ENCODE measurements at places on chromosomes 7 and 10. TPM values are rescaled to one million over a fixed set of nuclear protein-coding genes. Genes with fewer than 3 reads are reported as not detected.

- DNase-seq = no peak
Observed at GRCh38 chr10:100579261-100580090, 43.7 kb downstream of the HIF1AN start.

The ACTR3C gene
- total RNA-seq = not detected

The PRLHR gene
- not detected for total RNA-seq

The GNAT3 gene
- not detected for total RNA-seq

GRCh38 chr10:91378061-91378460, 32.1 kb upstream of the HECTD2 start:
- peak; percentile 13 for DNase-seq

The CCDC3 gene
- not detected for total RNA-seq

The EFCAB10 gene
- total RNA-seq = not detected

DNA sequence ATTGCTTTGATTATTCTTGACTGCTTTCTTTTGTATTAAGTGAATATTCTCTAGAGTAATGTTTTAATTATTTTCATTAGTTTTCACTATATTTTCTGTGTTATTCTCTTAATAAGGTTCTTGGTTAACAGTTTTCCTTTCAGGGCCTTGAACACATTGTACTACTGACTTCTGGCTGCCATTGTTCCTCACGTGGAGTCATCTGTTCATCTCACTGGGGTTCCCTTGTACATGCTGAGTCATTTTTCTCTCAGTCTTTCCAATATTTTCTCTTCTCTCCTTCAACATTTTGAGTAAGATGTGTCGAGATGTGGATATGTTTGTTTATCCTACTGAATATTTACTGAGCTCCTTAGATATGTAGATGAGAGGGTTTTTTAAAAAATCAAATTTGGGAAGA, 400.7 kb downstream of the TCERG1L start:
- no peak for DNase-seq

DNA sequence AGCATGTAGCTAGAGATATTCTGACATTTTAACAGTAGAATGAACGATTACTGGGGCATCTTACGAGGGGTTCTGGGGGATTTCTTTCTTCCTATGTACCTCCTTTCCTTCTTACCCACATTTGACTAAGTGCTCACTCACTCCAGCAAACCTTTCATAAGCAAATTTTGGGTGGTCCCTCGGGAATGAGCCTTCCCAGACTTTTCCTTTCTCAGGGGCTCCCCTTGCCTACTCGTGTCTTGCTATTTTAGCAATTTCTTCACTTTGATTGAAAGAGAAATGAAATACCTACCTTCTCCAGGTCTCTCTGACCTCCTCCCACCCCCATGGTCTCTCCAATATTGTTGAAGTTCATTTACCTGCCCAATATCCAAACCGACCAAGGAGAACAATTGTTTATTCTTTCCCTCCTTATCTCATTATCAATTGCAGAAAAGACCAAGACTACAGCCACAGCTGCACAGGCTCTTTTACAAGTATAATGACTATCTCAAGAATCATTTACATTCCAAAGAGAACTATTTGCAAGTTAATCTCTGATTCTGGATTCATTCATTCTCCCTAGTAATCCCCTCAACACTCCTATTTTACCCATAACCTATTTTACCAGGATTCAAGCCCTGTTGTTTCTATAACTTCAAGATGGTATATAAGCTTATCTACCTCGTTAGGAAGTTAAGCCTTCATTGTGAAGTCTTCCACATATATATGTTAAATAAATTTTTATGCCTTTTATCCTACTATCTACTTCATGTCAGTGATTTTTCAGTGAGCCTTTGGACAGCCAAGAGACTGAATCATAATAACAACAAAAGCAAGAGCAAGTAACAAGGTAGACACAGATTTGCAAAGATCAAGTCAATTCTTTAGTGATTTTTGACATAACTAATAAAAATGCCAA, 480.6 kb downstream of the IPMK start:
- DNase-seq = no peak

The GPRIN2 gene
- not detected for total RNA-seq

- no peak for DNase-seq
Observed at GRCh38 chr7:1602386-1602785, 32.6 kb upstream of the PSMG3 start.

GRCh38 chr7:94054130-94054529, 50.0 kb upstream of the BET1 start:
- no peak for DNase-seq

DNA sequence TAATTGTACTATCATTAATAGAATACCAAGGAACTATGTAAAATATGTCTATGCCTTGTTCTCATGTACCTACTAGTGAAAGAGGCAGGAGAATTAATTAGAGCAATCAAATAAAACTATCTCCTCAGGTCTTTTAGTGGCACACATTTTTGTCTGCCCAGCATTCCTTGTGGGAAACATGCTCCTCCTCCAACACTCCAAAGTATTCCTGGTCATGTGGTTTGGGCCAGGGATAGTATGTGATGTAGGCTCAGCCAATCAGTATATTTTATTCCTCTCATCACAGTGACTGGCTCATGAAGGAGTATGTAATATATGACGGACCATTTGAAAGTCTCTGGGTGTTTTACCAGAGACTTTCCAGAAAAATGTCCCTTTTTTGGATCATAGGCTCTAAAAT, 16.7 kb upstream of the SYPL1 start:
- DNase-seq = no peak

The TRIM74 gene
- not detected for total RNA-seq

GRCh38 chr7:31052841-31053601, 913 bp downstream of the ADCYAP1R1 start:
- DNase-seq = no peak

DNA sequence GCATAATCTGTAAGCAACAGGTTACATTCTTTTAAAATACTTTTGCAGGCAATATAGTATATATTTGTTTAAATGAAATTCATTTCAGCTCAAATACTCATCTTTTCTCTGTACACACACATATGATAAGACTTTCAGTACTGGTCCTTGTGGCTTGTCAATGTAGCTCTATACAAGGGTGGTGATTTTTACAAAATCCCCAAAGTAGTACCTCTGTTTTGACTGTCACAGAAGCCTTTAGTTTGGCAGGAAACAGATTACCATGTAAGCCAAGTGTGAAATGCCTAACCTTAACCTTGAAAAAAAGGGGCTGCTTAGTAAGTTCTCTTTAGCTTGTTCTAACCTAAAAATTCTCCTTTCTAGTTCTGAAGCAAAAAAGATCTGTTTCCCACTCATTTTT, 87.9 kb downstream of the KCND2 start:
- DNase-seq = no peak

The GHRHR gene
- not detected for total RNA-seq

DNA sequence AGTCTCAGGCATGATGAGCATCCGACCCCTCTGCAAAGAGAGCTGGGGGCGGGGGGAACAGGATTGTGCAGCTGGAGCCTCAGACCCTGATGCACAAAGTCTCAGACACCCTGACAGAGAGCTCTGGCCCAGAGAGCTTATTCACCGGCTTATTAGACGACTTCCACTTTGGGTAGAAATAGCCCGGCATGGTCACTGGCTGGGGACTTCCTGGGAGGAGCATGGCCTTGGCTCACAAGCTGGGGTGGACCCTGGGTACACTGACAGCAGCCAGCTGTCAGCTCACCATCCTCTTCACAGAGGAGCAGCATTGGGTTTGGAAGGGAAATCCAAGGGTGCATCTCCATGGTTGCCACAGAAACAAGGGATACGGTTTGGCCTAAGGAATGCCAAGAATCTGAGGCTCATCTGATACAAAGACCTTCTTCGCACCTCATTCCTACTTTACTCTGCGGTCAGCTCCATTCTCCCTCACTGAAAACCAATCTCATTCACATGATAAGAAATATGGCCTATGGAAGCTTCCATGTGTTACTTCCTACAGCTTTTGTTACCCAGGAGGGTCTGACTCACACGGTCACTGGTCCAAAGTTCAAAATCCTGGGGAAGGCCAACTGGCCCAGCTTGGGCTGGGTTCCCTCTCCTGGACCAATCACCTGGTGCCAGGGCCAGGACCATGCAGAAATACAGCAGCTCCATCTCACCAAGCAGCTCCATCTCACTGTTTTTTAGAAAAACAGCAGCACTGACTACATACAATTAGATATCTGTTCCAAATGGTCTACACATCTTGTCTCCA, 25.1 kb downstream of the ZNF467 start:
- DNase-seq = no peak

DNA sequence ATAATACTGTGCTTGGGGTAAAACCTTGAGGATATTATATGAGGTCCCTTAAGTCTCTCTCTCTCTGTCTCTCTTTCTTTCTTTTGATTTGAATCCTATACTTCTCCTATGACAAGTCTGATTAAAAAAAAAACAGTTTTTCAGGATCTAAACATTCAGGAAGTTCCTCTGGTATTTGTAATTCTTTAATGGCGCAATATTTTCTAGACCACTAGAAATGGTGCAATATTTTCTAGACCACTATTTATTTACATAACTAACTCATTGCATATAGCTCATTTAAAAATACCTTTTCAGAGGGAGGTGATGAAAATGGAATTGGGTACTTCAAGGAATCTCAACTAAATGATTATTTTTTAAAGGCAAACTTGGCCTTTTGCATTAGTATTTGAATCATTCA, 1235.3 kb downstream of the GATA3 start:
- peak; percentile 7 for DNase-seq

The PNLIPRP1 gene
- total RNA-seq = not detected

- DNase-seq = no peak
Observed at GRCh38 chr7:101927802-101928201, 110.4 kb downstream of the CUX1 start.

DNA sequence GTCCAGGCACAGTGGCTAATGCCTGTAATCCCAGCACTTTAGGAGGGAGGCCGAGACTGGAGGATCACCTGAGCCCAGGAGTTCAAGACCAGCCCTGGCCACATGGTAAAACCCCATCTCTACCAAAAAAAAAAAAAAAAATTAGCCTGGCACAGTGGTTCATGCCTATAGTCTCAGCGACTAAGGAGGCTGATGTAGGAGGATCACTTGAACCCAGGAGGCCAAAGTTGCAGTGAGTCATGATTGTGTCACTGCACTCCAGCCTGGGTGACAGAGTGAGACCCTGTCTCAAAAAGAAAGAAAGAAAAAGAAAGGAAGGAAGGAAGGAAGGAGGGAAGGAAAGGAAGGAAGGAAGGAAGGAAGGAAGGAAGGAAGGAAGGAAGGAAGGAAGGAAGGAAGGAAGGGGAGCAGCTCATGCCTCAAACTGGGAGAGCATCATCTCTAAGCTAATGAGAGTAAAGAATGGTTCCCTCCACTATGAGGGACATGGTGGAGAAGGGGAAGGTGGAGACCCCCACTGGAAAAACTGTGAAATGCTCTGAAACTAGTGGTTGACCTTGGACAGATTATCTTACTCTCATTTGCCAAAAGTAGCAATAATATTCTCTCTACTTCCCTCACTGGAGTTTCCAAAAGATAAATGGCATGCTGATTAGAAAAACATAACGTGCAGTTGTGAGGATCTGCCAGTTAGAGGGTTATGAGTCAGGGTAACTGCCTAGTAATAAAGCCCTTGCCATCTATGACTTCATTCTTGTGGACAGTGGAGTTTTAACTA, 16.8 kb downstream of the GIMAP5 start:
- peak; percentile 33 for DNase-seq

DNA sequence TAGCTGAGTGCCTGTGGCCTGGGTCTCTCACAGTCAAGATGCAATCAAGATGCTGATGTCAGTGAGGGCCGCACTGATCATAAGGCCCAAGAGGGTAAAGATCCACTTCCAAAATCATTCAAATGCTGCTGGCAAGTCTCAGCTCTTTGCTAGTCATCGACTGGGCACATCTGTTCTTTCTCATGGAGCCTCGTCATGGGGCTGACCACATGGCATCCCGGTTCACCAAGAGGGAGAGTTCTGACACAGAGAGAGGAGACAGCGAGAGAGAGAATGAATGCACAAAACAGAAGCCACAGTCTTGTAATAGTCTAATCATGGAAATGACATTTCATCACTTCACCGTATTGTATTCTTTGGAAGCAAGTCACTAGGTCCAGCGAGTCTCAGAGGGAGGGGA, 1067.5 kb upstream of the C7orf33 start:
- peak; percentile 54 for DNase-seq

DNA sequence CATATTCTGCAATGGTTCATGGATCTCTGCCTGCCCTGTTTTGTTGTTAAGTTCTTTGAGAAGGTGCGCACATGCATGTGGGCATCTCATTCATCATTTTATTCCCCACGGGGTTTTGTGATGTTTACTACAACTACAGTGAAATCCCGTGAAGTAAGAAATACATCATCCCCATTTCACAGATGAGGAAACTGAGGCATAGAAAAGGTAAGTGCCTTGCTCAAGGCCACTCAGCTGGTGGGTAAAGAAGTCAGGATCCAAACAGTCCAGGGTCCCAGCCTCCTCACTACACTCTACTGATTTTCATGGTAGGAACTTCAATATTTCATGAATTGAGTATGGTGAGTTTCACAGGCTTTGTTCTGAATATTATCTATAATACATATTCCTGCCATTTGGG, 72.6 kb downstream of the CYP26A1 start:
- no peak for DNase-seq

GRCh38 chr7:130201796-130202195, 3.4 kb downstream of the TMEM209 start:
- DNase-seq = no peak

The ODAD2 gene
- 1.5 TPM for total RNA-seq

DNA sequence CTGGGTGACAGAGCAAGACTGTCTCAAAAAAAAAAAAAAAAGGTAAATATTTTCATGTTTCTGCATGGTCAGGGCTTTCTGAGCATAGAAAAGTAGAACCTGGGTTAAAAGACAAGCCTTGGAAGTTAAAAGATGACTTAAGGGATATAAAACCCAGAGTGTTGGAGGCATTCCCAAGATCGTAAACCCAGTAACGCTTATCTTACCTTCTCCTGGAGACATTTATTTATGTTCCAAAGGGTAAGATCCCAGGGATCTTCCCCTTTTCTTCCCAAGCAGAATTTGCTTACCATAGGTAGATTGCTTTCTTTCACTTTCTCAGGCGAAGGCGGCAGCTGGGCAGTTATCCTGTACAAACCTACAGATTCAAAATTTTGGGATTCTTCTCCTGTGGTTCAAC, 22.2 kb downstream of the SUGCT start:
- DNase-seq = no peak

The CNPY1 gene
- not detected for total RNA-seq

- DNase-seq = no peak
Observed at GRCh38 chr10:43201545-43202131, 63.4 kb downstream of the CSGALNACT2 start.

GRCh38 chr10:80144067-80144695, 11.7 kb downstream of the PLAC9 start:
- peak; percentile 35 for DNase-seq

The OPN4 gene
- not detected for total RNA-seq

DNA sequence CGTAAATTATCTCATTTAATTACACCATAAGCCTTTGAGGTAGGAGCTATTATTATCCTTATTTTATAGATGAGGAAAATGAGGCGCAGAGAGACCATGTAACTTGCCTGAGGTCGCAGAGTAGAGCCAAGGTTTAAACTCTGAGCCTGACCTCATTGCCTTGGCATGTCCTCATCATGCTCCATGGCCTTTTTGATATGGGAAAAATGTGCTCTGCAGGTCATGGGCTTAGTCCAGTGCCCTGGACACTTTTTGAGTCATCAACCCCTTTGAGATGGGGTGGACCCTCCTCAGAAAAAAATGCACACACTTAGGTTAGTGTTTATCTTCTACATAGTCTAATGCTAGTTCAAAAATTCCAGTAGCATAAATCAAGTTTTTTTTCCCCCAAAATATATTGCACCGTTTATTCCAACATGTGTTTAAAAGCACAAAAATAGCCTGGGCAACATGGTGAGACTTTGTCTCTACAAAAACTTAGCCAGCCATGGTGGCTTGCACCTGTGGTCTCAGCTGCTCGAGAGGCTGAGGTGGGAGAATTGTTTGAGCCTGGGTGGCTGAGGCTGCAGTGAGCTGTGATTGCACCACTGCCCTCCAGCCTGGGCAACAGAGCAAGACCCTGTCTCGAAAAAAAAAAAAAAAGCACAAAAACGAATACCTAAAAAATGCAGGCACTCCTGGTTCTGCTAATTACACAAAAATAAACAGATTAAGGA, 28.6 kb upstream of the TMEM178B start:
- DNase-seq = peak; percentile 23

All from GM23248 (cell line).